ENCODE measurements at places on chromosomes 11 and 22. TPM values are rescaled to one million over a fixed set of nuclear protein-coding genes. Genes with fewer than 3 reads are reported as not detected.

The TCIRG1 gene
- total RNA-seq: 41.0 TPM

The MUC2 gene
- not detected for total RNA-seq

The TMEM151A gene
- 0.60 TPM for total RNA-seq

The APOL4 gene
- total RNA-seq: not detected

The SLC29A2 gene
- total RNA-seq: 0.48 TPM

The OR5AR1 gene
- not detected for total RNA-seq

- no peak for DNase-seq
Observed at GRCh38 chr11:75277211-75277805, 36.7 kb downstream of the TPBGL start.

- no peak for DNase-seq
Observed at GRCh38 chr11:118358071-118358470, 1.3 kb upstream of the UBE4A start.

DNA sequence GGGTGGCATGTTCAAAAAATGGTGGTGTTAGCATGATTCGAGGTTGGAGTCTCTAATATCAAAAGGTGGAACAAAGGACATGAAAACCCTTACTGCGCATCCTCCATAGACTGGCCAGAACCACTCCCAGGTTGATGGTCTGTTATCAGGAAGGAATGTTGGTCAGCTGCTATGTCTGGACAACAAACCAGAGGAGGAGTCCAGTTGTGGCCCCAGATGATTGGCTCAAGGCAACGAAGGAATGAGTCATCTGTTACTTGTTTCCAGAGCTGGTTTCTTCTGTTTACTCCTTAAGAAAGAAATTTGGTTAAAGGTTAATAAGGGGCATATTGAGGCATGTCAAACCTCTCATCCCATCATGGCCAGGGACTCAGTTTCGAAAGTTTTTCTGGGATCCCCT, 56.8 kb upstream of the GRIA4 start:
- no peak for DNase-seq

- no peak for DNase-seq
Observed at GRCh38 chr22:47042861-47043496, 280.5 kb downstream of the TBC1D22A start.

- DNase-seq: no peak
Observed at GRCh38 chr11:50379484-50379883, 346.8 kb downstream of the OR4C45 start.

DNA sequence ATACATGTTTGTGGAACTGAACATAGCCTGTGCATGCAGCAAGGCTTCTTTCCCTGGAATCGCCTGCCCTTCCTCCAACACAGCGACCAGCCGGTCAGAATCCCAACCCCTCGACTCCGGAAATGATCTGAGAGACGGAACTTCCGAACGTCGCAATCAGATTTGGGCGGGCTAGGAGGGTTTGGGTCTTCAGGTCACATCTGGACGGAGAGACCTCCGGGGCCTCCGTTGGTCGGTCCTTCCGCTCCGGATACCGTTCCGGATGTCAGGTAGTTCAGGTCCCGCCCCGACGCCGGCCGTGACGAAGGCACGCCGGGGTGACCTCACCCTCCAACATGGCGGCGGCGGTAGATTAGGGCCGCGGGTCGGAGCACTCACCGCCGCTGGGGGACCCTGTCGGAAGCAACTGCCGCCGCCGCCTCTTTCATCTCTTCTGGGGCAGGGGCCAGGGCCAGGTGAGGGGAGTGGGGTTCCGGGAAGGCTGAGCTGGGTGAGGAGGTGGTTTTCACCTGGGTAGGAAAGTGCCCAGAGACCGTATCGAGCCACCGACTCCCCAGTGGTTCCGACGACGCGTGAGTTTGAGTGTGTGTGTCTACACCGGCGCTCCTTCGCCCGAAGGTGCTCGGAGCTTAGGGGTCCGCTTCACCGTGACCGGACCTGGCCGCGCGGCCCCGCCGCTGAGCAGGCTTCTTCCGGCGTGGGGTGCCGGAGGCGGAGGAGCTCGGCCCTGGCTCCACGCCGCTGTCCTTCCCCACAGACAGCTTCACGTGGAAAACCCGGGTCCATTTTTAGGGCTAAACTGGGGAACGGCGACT, at the start of gene BCL2L13:
Gene BCL2L13 (plus strand): TSS at position 326 of the 815 bp plus-strand sequence. CDS start 16,955 bp downstream, outside the sequence.
- DNase-seq: peak; percentile 96
